Stimulated activated CD8-positive, alpha-beta memory T cell treated with anti-CD3 and anti-CD28 coated beads, Interleukin-4, amount 100 ng/mL, for 1 hour (primary cell): ENCODE measurements at places on chromosomes 4 and X.

GRCh38 chrX:107556967-107557366 lies 71.3 kb upstream of the PRPS1 start:
- no peak for DNase-seq

- no peak for DNase-seq
These were observed 1.4 kb downstream of the MAGED1 start for GRCh38 chrX:51894697-51895336.

- no peak for DNase-seq
These were observed 96.3 kb downstream of the GEMIN8 start for GRCh38 chrX:13933352-13933751.

- no peak for DNase-seq
These were observed 143.3 kb upstream of the GUCY1A1 start for GRCh38 chr4:155523358-155523757.

DNA sequence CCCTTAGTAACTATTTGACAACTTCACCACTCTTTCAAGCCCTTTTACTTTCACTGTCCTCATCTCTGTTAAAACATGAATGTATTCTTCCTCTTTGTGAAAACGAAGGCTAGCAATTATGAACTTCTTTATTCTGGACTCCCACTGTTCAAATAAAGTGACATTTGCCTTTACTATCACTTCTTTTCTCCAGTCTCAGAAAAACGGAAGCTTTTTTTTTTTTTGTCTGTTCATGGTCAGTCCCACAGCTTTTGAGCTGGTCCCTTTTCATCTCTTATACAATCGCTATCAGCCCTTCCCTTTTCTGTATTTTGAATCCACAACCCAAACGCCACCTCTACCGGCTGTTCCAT lies 327.7 kb downstream of the DKK2 start:
- DNase-seq = no peak

- DNase-seq = no peak
These were observed 92.2 kb downstream of the TBL1X start for GRCh38 chrX:9557091-9557490.

DNA sequence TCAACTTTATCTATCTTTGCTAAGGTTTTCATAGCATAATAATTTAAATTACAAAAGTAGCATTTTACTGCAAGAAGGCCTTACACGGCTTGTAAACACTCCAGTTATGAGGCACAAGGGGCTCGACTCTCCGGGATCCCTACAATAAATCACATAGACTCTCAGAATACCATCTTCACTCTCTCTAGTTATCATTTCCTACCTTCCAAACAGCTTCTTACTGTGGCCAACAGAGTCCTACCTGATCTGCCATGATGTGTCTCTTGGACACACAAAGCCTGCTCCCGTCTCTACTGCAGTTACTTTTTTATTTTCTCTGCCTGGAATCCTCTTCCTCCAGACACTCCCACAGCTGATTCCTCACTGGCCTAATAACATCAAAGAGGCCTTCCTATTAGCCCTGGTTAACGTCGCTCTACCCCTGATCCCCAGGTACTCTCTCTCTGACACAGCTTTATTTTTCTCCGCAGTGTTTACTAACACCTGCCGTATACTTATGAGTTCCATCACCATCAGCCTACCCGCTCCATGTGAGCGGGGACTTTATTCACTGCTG lies 559.6 kb upstream of the DIPK2B start:
- no peak for DNase-seq

- no peak for DNase-seq
These were observed 82.8 kb upstream of the SLC4A4 start for GRCh38 chr4:71255976-71256375.

- no peak for DNase-seq
These were observed 20.8 kb downstream of the CNOT6L start for GRCh38 chr4:77798385-77798784.

GRCh38 chrX:149937871-149938426 lies 342 bp downstream of the EOLA2 start:
- DNase-seq = no peak

- DNase-seq = no peak
These were observed 1.2 kb downstream of the BCORL1 start for GRCh38 chrX:129983575-129984110.

GRCh38 chrX:10429908-10430307 lies 190.5 kb downstream of the MID1 start:
- DNase-seq = no peak

DNA sequence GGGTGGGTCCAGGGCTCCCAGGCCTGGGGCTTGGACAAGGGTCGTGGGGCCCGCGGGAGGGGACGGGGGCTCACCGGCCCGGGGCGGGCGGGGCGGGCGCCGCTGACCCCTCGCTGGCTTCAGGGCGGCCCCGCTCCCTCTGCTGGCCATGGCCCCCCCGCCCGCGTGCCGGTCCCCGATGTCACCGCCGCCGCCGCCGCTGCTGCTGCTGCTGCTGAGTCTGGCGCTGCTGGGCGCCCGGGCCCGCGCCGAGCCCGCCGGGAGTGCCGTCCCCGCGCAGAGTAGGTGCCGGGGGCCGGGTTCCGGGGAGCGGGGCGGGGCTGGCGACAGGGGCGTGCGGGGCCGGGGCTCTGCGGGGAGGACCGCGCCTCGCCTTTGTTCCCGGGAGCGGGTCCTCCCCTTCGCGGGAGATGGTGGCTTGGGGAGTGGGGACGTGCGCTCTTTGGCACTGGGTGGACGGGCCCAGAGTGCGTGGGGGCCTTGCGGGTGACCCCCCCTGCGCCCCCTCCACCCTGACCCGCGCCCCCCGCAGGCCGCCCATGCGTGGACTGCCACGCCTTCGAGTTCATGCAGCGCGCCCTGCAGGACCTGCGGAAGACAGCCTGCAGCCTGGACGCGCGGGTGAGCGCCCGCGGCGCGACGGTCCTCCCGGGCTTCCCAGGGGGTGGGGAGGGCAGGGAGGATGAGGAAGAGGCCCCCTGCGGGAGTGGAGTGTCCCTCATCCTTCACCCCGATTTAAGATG lies 16.8 kb upstream of the NAT8L start:
- DNase-seq = no peak

GRCh38 chrX:8306291-8306925 lies 135.3 kb upstream of the VCX2 start:
- no peak for DNase-seq

GRCh38 chr4:4299006-4299405 lies 9.0 kb downstream of the ZBTB49 start:
- DNase-seq = no peak

GRCh38 chr4:2934077-2934812 lies 29.0 kb downstream of the NOP14 start:
- no peak for DNase-seq

DNA sequence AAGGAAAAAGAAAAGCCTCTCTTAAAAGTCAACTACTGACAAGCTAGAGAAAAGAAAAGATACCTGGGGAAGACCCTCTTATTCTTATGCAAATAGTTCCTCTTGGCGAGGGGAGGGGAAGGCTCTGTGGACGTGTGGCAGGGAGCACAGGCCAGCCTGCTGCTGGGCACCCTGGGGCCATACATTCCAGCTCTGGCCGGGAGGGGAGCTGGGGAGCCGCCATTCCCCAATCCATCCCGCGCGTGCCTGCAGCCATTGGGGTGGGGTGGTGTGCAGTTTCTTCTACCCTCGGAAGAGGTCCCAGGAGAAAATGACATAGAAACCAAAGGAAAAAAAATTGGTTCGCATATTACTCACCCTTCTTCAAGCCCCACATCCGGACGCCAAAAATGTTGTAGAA lies 1496.4 kb downstream of the RPA4 start:
- DNase-seq = no peak
